Activated CD4-positive, CD25-positive, alpha-beta regulatory T cell treated with anti-CD3 and anti-CD28 coated beads, Interleukin-2, amount 50 U/mL, for 16 hours (primary cell): ENCODE measurements at places on chromosomes 3 and 15.

DNA sequence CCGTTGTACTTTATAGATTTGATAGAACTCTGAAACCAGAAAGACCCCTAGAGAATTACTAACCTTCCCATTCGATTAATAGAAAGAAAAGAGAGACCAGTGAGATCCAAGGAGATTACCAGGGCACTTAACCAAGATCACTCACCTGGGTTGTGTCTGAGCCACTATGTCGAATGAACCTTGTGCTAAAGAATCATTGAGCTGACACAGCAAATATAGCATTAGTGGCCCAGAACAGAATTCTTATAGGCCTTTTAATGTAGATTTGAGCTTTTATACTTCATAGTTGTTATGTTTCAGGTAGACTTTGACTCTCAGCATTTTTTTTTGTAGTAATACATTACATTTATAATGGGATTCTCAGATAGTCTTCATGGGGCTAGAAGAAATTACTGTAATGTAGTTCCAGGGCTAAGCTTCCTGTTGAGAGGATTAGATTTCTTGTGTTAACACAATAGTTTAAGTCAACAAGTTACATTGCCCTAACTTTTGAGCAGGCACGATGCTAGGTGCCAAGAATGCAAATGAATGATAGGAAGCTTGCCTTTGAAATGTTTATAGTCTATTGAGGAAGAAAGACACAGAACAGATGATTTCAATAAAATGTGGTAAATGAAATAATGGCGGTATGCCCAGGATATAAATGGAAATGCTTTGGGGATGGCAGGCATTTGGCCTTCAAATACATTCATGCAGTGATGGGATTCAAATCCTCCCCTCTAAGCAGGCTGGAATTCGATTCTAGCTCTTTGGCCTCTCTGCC lies 24.4 kb upstream of the ABHD10 start:
- no peak for DNase-seq

DNA sequence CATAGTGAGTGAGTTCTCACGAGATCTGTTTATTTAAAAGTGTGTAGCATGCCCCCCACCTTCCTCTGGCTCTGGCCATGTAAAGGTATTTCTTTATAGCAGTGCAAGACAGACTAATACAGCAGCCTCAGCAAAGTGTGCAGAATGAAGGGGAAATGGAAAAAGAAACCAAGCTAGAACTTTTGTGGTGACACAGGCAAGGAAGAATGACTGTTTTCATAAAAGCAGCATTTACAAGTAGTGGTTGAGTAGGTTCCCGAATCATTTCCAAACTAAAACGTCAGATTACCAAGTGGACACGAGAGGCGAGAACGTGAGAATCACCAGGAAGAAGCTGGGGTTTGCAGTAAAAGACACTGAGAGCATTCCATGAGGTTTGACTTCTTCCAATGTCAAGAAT lies 100.2 kb upstream of the AKAP13 start:
- no peak for DNase-seq

GRCh38 chr3:101836652-101837598 lies 12.4 kb upstream of the NFKBIZ start:
- DNase-seq = no peak

DNA sequence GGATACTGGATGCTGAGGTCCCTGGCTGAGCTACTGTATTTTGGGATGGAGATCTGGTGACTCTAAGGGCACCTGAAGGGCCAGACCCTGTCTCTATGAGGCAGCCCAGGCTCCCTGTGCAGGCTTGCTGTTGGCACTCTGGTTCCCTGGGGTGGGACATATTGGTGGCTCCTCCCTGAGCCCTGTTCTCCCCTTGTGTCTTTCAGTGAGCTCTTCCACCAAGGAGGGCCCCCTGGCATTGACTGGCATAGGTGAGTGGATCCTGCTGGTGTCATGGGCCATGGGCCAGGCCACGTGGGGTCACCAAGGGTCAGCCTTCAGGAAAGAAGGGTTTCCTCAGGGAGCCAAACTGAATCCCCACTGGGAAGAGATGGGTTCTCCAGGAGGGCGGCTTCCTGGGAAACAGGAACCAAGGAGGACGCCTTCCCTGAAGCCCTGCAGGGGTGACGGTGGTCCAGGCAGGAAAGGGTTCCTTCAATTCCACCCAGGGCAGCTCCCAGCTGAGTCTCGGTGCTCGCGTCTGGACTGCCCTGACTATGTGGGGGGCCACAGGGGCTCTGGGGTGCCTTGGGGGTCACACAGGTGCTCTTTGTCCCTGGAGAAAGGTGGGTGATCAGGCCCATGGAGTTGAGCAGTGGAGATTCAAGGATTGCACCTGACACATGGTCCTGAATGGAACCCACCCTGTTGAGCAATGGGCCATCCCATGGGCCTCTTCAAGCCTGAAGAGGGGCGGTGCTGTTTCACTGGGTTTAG lies 220.4 kb downstream of the SNRPN start:
- no peak for DNase-seq

DNA sequence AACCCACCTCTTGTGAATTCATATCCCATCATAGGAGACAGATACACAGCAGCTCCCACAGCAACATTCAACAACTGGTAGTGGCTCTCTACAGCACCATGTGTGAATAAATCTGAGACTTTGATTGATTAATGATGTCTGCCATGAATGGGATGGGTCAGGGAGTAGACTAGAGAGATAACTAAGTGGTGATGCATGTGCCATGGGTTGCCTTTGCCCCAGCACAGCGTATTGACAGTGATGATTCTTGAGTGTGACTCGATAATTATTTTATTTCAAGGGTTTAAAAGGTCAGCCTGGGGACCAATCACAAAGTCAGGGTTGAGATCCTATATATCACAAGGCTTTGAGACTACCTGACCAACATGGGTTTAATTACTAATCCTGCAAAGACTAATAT lies 295.9 kb downstream of the PTPRG start:
- no peak for DNase-seq

GRCh38 chr15:28101201-28101600 lies 2.1 kb upstream of the OCA2 start:
- DNase-seq = no peak

DNA sequence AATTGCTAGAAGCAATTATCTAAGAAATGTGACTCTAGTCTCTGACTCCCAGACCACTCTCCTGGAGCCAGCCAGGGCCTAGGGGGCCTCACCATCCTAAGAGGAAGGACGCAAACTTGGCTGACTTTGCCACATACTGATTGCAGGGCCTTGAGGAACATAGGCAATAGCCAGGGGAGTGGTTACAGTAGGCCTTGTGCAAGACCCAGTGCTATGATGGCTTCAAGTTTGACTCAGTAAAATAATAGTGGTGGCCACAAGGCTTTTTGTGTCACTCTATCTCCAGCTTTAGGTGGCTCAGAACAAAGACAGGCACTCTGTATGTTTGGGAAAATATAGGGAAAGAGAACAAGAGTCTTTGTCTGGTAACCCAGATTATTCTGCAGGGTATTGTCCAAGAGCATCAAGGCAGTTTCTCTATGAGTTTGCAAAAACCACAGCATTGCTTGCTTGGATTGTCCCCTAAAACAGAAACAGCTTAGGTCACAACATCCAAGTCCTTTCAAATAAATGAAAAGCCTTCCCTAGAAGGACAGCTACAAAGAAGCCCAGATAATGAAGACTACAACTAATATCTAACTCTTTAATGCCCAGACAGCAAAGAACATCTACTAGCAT lies 631.5 kb downstream of the PYDC2 start:
- no peak for DNase-seq

- no peak for DNase-seq
These were observed 15.1 kb downstream of the TM4SF1 start for GRCh38 chr3:149362366-149362765.

DNA sequence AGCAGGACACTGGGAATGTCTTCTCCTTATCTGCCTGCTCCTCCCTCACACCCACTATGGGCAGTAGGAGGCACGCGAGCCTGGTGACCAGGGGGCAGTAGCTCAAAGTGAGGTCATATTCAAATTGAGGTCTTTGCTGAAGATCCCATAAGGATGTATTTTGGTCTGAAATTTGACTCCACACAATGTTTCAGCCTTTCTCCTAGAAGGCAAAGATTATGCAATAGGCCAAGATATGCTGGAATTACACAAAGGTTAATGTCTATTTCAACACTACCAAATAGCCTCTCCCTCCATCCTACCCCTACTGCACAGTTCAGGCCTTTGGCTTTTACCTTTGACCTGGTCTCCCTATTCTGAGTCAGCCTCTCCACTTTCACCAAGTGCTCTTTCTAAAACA lies 203.0 kb downstream of the TIGIT start:
- no peak for DNase-seq

- no peak for DNase-seq
These were observed 8.4 kb downstream of the SV2B start for GRCh38 chr15:91108421-91108820.

DNA sequence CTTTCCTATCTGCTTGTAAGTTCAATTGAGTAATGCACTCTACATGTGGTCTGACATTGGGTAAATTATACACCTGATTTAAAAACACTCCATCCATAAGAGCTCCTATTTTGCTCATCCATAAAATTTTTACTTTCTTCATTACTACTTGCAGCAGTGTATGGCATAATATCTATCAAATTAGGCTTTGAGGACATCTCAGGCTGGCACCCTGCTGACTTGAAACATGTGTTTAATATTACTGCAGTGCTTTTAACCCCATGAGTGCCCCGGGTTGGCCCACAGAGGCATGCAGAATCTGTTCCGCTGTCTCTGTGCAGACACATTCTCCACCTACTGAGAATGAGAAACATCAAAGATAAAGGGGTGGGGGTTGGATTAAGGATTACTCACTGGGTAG lies 249.9 kb upstream of the DNAJC19 start:
- no peak for DNase-seq

DNA sequence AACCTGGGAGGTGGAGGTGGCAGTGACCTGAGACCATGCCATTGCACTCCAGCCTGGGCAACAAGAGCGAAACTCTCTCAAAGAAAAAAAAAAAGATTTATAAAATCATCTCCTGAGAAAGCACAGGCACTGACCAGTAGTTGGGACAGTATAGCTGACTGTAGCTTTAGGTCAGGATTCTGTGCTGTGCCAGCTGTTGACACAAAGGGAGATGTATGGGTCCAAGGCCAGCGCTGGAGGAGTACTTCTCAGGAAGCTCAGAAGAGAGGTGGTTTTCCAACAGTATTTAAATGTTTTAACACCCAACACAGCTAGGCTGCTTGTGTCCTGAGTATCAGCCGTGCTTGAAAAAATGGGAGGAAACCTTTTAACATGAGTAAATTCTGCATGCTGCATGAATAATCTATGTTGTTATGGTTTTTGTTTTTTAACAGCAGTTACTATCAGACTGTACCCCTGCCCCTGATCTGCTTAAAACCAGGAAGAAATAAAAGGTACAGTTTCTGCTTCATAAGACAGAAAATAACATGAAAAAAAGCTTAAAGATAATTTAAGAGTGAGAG lies 6.5 kb downstream of the RAMAC start:
- DNase-seq = no peak

DNA sequence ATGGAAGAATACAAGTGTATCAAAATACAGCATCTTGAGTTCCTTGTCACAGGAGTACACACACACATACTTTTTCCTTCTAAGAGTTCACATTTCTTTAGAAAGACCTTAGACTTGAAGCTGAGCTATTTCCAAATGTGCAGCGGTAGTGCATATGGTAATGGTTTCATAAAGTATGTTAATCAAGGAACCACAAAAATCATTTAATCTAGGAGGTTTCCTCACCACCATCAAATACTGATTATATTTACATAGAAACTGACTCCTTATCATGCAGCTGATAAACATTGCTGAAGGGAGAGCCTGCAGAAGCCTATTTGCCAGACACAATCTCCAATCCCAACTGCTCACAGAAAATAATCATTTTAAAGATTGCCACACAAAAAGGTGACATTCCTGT lies 40.0 kb upstream of the KBTBD8 start:
- no peak for DNase-seq

GRCh38 chr3:132378048-132378762 lies 39.1 kb upstream of the DNAJC13 start:
- DNase-seq = no peak

GRCh38 chr3:78912259-78912658 lies 855.5 kb downstream of the ROBO1 start:
- no peak for DNase-seq

GRCh38 chr3:71708476-71709105 lies 16.6 kb downstream of the EIF4E3 start:
- no peak for DNase-seq

GRCh38 chr3:184635774-184636173 lies 74.2 kb downstream of the EPHB3 start:
- no peak for DNase-seq

GRCh38 chr3:133548090-133548489 lies 25.4 kb upstream of the CDV3 start:
- no peak for DNase-seq

GRCh38 chr15:71116942-71117341 lies 1.7 kb downstream of the THSD4 start:
- DNase-seq = no peak

DNA sequence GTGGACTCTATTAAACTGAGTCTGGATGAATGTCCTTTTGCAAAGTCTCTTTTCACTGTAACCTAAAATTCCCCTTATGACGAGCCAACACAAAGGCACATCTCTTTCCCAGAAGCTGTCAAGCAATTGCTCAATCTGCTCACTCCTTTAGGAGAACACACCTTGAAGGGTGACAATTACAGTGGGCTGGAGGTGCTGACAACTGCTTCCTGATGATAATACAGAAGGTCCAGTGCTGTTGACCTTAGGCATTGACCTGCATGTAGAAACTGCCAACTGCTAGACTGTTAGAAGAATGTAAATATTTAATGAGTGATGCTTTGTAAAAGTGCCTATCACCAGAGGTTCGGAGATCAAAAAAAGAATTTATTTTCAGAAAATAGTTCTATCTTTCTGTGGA lies 757.7 kb downstream of the GRM7 start:
- no peak for DNase-seq

GRCh38 chr3:17645074-17645698 lies 97.2 kb downstream of the TBC1D5 start:
- DNase-seq = no peak

DNA sequence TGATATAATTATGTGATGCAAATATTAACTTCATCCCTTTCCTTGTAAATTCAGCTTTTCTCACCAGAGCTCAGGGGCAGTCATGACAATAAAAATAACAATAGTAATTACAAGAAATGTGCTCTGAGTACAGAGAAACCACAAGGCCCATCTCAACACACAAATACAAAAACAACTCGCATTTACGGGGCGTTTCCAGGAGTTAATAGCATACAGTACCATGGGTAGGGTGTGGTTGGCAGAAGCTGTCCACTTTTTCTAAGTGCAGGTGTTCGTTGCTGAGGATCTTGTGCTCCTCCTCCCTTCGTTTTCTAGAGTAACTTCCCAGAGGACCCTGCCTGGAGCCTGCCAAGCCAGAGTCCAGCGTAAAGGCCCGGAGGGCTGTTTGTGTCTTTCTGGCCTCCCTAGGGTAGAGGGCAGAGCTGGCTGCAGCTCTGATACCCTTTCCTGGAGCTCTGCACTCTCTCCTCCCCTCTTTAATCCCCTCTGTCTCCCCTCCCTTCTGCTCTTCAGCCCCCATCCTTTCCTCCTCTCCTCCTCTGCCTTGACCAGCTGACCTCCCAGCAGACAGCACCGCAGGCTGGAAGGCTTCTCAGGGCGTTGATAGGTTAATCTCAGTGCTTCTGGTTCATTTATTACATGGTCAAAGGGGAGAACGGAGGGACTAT lies 11.4 kb downstream of the SEMA3G start:
- no peak for DNase-seq

- no peak for DNase-seq
These were observed 1.4 kb downstream of the LYSMD2 start for GRCh38 chr15:51736069-51736468.

- DNase-seq = no peak
These were observed 45.0 kb upstream of the SPRED1 start for GRCh38 chr15:38207621-38208020.
